Urinary bladder (tissue), 4 donors: ENCODE measurements at places on chromosomes 4 and X. TPM values are rescaled to one million over a fixed set of nuclear protein-coding genes. Genes with fewer than 3 reads are reported as not detected.

DNA sequence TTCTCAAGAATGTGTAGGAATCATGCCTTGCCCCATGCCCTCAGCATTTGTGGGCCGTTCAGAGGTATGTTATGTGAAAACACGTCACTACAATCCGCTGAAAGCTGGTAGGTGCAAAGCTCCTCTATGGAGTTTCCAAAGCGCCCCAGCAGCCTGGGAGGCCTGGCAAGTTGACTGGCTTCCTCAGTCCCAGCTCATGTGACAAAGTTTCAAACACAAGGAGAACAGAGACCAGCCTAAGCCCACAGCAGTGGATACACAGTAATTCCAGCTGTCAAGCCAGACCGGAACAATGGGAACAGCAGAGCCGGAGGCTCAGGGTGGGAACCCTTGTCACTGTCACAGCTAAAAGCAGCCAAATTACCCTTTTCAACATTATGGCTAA is 33.5 kb downstream of the NAT8L start:
- no peak for DNase-seq

GRCh38 chrX:134780908-134781307 is 122.6 kb upstream of the PLAC1 start:
- no peak for DNase-seq

GRCh38 chr4:4598851-4599411 is 57.1 kb upstream of the STX18 start:
- no peak for DNase-seq

- no peak for DNase-seq
These were observed 35.1 kb downstream of the FHL1 start for GRCh38 chrX:136182414-136182813.

GRCh38 chrX:139093201-139093600 is 381.7 kb upstream of the FGF13 start:
- no peak for DNase-seq

DNA sequence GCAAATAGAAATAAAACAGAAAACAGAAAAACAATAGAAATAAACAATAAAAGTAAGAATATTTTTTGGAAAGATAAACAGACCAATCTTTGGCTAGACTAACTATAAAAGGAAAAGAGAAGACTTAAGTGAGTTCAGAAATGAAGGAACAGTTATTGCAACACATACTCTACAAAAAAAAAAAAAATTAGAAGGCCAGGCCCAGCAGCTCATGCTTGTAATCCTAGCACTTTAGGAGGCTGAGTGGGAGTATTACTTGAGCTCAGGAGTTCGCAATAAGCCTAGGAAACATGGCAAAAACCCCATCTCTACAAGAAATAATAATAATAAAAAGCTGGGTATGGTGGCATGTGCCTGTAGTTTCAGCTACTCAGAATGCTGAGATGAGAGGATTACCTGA is 336.7 kb downstream of the DTHD1 start:
- DNase-seq, result no peak

- peak; percentile 13 for DNase-seq
These were observed 373 bp downstream of the ELOVL6 start for GRCh38 chr4:110198049-110198434.

- no peak for DNase-seq
These were observed 5.1 kb downstream of the APEX2 start for GRCh38 chrX:55005256-55005655.

GRCh38 chr4:40289366-40290188 is 45.6 kb upstream of the CHRNA9 start:
- no peak for DNase-seq

DNA sequence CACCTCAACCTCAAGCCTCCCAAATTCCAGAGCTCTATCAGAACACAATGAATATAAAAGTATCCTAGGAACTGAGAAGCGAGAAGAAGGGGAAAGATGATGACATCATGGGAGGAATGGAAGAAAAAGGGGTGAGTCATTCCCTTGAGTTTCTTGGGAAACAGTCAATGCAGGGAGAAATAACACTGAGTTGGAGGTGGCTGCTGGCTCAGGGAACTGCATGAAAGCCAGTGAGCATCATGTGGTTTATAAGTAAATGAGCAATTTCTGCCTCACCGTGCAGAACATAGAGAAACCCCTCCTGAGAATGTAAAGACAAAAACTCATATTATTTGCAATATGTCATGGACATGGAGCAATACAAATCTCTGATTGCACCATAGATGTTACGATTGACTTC is 73.3 kb downstream of the SHOX start:
- DNase-seq, result no peak

- DNase-seq, result no peak
These were observed 22.5 kb upstream of the GPC4 start for GRCh38 chrX:133437766-133438165.

- DNase-seq, result no peak
These were observed 221.0 kb downstream of the SPCS3 start for GRCh38 chr4:176540814-176541213.

GRCh38 chr4:101136373-101137370 is 210.7 kb downstream of the PPP3CA start:
- no peak for DNase-seq

DNA sequence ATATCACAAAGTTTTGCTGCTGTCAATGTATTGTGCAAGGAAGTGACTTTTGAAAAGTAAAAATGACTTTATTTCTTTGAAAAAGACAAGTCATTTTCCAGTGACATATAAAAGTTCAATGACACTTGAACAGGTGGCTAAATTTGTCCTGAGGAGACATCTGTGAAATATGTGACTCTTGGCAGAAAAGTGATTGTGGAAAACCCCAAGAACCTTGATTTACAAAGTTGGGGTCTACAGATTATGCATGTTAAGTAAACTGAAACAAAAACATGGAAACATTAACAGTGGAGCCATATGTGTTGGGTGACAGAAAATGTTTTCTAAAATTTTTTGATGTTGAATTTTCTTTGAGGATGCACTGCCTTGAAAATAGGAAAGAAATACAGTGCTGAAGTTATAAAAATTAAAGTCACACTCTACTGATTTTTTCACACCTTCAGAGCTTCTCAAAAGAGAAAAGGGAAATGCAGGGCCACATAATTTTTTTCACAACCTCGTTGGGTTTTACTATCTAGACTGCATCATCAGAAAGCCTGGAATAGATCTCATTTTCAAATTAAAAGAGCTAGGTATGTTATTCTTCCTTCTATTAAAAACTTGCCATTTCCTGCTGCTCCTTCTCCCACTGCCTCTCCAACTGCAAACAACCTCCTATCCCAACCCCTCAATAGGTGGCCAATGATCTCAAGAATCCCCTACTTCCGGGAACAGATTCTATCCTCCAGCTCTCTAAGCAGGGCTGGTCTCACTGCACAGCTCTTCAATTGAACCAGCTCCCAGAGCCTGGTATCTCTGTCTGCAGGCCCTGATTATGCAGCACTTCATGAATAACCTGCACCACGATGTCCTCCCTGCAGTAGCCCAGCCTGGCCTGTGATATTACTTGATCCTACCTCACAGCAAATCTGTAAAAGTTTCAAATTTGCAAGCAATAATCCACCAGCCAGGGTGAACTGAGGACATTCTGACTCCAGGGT is 570.8 kb upstream of the CPEB2 start:
- DNase-seq, result no peak

- DNase-seq, result no peak
These were observed 293.2 kb upstream of the EMCN start for GRCh38 chr4:100811046-100811445.

The SLC26A1 gene
- 0.05 TPM for total RNA-seq

The FAT1 gene
- total RNA-seq, result 215 TPM

The TRIML2 gene
- total RNA-seq, result not detected

The GLRA2 gene
- total RNA-seq, result 1.6 TPM

The SOWAHB gene
- total RNA-seq, result 3.9 TPM

The DMRTC1B gene
- not detected for total RNA-seq

The SMIM10L2A gene
- 0.85 TPM for total RNA-seq

The CACNA1F gene
- 0.05 TPM for total RNA-seq

The TLR2 gene
- total RNA-seq, result 13.3 TPM
